ENCODE measurements at places on chromosomes 16 and 17. TPM values are rescaled to one million over a fixed set of nuclear protein-coding genes. Genes with fewer than 3 reads are reported as not detected.

Gene ITGAD
- total RNA-seq = not detected

- DNase-seq = no peak
Observed at GRCh38 chr16:50208460-50208931, 55.4 kb downstream of the TENT4B start.

Gene RND2
- not detected for total RNA-seq

DNA sequence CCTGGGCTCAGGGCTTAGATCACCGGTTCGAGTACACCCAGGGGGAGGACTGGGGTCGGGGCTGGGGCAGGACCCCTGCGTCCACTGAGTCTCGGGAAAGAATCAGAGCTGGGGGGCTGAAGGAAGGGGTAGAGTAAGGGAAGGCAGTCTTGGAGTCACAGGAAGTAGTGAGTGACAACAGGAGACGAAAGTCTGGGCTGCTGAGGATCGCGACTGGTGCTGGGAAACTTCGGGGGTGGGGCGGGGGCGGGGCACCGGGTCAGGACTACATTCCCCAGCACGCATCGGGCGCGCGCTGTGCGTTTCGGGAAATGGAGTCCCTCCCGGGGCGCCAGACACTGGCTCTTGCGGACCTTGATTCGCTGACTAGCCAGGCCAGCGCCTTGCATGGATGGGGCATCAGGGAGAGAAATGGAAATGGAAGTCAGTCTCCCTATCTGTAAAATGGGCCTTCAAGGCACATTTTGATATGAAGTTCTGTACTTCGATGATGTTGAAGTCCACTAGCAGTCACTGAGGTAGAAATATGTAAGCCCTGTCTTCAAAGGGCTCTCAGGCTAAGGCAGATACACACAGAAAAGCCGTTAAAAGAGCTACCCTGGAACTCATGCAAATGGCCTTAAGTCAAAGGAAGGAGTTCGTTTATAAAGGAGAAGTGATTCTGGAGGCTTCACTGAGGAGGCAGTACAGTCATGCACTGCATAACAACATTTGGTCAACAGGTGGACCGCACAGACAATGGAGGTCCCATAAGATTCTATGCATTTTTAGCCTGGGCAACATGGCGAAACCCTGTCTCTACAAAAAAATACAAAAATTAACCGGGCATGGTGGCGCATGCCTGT, 697 bp downstream of the CTF1 start:
- peak; percentile 86 for DNase-seq

Gene CCL23
- not detected for total RNA-seq

Gene PLEKHH3
- 19.4 TPM for total RNA-seq

DNA sequence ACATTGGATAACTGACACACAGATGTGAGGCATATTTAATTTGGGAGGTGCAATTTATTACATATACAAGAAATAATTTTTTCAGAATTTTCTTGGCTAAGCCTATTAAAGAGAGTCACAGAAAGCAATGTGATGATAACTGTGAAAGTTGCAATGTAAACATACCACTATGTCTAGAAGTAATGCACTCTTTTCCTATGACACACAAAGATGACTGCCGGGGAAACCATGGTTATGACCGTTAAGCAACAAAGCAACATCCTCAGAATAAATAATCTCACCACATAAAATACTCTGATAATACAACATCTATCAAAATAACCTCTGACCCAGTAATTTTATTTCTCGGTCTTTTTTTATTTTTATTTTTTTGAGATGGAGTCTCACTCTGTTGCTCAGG, 10.5 kb upstream of the QRICH2 start:
- no peak for DNase-seq

Gene TPSG1
- total RNA-seq = not detected

- DNase-seq = no peak
Observed at GRCh38 chr17:57788725-57789124, 43.6 kb upstream of the CCDC182 start.

Gene CD19
- not detected for total RNA-seq

Gene ANKS4B
- total RNA-seq = not detected

- no peak for DNase-seq
Observed at GRCh38 chr17:49259663-49260010, 29.1 kb upstream of the PHOSPHO1 start.

DNA sequence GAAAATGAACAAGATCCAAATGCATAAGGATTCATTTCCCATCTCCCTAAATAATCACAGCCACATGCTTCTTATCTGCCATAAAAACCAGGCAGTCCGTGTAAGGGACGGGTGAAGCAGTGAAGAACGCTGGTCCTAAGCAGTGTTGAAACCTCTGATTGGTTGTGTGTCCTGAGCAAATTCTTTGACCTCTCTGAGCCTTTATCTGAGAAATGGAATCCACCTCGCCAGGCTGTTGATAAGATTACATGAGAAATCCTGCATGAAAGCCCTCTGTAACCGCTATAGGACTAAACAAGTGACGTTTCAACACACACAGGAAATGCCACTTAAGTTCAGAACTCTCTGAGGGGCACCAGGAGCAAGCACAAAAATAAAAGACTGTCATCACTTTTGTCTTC, 26.8 kb downstream of the GAS7 start:
- DNase-seq = no peak

DNA sequence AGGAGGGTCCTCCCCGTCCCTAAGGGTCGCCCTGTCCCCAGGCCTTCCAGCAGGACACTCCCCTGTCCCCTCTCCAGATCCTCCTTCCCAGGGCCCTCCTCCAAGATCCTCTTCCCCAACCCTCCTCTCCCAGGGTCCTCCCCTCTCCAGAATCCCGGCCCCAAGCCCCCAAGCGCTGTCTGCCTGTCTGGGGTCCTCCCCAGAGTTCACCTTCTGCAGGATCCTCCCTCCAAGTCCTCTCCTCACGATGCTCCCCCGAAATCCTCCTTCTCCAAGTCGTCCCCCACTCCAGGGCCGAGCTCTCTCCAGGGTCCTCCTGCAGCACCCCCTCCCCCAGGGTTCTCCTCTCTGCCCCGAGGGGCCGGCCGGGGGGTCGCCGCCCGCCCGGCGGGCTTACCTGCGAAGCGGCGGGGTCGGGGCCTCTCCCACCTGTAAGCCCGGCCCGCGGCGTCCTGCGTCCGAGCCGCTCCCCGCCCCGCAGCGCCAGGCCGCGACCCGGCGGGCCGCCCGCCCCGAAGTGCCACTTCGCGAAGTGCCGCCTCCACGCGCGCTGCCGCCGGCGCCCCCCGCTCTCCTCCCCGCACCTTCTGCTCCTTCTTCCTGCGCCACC, 678 bp upstream of the BAIAP2 start:
- no peak for DNase-seq

GRCh38 chr17:83146347-83146746, 66.9 kb downstream of the METRNL start:
- DNase-seq = no peak

DNA sequence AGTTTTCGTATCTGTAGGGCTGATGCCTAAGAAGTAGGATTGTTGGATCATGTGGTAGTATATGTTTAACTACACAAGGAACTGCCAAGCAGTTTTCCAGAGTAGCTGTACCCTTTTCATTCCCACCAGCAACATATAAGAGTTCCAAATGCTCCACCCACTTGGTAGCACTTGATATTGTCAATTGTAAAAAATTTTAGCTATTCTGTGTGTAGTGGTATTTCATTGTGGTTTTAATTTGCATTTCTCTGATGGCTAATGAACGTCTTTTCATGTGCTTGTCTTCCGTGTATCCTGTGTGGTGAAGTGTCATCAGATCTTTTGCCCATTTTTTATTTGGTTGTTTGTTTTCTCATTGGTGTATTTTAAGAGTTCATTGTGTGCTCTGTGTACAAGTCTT, 69.7 kb downstream of the TANC2 start:
- no peak for DNase-seq

Gene HOXB6
- 11.6 TPM for total RNA-seq

GRCh38 chr17:82840431-82840831, 609 bp upstream of the ZNF750 start:
- DNase-seq = no peak

Data from NCI-H460 (cell line).